ENCODE measurements at places on chromosomes 6 and 20.

GRCh38 chr6:26044140-26045064, 42.8 kb upstream of the HFE start:
- DNase-seq, result peak; percentile 36

GRCh38 chr6:159376516-159377158, 207.4 kb downstream of the FNDC1 start:
- no peak for DNase-seq

- no peak for DNase-seq
Observed at GRCh38 chr20:54215157-54215789, 7.4 kb downstream of the PFDN4 start.

GRCh38 chr6:134819863-134820800, 129.8 kb downstream of the ALDH8A1 start:
- DNase-seq, result no peak

- no peak for DNase-seq
Observed at GRCh38 chr20:46899621-46900020, 5.0 kb downstream of the EYA2 start.

GRCh38 chr20:57709823-57710799, at the start of gene PMEPA1:
TSS of gene PMEPA1 (minus strand) at chr20:57710015. CDS start at chr20:57709582, 433 bp downstream.
- DNase-seq, result peak; percentile 91

GRCh38 chr20:44326391-44327159, 10.3 kb upstream of the R3HDML start:
- no peak for DNase-seq

DNA sequence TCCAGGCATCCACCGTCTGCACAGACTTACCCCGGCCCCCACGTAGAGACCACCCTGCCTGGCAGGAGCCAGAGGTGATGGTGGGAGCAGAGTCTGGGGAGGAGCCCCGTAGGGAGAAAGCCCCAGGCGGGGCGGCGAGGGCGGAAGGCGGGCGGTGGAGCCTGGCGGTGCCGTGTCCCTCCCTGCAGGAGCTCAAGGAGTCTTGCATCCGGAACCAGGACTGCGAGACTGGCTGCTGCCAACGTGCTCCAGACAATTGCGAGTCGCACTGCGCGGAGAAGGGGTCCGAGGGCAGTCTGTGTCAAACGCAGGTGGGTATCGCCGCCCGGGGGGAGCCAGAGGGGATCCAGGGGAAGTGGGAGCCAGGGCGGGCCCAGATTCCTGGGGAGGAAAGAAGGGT, 6.0 kb downstream of the CLPSL1 start:
- DNase-seq, result no peak
